ENCODE measurements at places on chromosomes 3 and 15.

GRCh38 chr15:79408041-79408440 lies 24.1 kb upstream of the MINAR1 start:
- no peak for DNase-seq

DNA sequence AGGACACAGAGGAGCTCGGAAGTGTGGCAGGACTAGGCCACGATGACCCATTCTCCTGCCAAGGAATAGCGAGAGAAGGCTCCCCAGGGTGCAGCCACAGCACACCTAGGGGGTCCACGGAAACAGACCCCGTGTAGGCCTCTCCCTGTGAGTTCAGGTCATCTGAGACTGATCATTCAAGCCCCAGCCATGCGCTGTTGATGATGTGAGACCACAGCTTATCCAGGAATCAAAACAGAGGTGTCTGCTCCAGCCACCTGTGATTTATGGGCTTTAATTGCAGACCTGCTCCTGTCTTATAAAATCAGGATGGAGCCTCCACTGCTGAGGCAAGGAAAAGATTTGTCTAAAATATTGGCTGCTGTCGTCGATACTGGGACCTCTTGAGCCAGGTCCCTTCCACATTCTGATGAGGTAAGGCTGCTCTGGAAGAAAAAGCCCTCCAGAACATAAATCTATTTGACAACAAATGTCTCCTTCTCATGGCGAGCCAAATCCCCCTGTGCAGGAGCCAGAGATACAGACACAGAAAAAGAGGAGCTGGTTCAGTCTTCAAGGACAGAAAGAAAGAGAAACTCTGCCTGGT lies 186.7 kb downstream of the TJP1 start:
- DNase-seq: no peak

DNA sequence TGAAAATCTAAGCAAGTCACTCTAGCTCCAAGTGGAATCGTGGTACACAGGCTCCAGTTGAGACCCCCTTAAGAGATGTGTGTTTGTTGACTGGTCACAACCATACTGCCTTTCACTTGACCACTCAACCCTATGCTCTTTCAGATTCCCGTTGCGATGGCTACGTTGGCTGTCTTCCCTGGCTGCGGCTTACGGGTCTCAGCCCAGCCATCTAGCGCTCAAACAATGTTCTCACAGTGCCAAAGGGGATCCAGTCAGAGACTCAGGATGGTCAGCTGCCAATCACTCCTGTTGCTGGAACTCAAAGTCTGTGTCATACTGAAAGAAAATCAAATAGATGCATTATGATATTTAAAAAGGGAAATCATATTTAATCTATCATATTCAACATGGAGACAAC lies 237.6 kb downstream of the ITPR1 start:
- no peak for DNase-seq

DNA sequence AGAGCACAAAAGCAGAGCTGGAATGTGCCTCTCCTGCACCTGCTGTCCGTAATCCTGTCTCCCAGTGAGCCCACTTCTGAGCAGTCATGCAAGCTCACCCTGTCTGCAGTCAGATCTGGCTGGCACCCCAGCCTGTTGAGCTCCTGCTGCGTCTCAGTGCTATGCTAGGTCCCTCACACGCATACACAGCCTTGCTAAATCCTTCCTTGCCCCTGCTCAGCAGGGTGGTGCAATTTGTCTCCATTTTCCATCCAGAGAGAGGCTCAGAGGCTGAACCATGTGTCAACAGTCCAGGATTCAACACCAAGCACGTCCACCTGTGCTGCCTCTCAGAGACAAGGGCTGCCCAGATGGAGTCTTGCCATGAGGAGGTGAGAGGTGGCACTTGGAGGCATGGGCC lies 11.0 kb downstream of the POMGNT2 start:
- DNase-seq: no peak

DNA sequence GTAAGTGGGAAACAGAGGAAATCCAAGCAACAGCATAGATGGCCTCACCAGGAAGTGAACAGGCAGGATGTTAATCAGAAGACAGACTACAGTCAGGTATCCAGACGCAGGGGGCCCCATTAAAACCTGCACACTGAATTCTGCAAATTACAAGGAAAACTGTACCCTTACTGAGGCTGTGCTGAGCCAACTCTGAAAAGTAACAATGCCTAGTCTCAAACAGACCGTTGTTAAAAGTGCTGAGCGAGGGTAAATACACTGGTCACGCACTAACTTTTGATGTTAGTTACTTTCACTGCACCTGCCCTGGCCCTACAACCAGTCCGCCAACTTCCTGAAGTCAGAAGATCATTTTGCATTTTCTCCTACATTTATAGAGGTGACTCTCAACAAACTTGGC lies 1.0 kb downstream of the TAMM41 start:
- no peak for DNase-seq

DNA sequence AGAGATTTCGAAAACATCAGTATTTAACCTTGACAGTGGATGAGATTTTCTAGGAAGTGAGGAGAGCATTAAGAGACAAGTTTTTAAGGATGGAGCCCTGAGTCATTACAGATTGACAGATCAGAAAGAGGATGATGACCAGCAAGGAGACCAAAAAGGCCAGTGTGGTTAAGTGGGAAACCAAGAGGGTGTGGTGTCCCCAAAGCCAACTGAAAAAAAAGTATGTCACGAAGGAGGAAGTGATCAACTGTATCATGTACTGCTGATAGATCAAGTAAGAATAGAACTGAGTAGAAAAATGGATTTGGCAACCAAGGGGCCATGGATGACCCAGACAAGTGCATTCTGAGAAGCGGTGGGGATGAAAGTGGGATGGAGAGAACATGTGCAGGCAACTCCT lies 491.8 kb downstream of the FHIT start:
- DNase-seq: no peak

GRCh38 chr15:91915576-91915975 lies 62.1 kb downstream of the SLCO3A1 start:
- DNase-seq: no peak

DNA sequence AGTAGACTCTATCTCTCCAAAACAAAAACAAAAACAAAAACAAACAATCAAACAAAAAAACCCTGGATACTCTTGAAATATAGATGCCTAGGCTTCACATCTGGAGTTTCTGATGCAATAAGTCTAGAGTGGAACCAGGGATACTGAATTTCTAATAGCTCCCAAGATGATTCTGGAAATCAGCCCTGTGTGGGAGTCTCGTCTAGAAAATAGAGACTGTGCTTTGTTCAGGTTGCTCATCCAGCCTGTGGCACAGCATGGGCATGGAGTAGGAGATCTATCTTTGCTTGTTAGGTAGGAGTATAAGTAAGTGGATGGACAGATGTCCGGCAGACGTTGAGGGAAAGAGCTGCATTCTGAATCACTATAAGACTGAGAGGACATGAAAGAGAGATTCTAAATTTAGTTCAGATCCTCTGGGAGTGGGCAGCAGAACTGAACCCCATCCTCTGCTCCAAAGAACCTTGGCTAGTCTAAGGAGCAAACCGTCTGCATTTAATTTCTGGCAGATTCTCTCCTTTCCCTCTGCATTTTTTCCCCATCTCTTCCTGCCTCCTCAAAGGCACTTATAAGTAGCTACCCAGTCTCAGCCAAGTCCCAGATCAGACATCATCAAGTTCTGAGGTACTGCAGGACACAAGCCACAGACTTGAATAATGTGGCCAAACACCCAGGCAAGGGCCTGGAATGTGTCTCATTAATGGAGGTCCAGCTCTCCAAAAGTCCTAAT lies 92.6 kb upstream of the STRIT1 start:
- DNase-seq: no peak

GRCh38 chr3:129658110-129658843 lies 51.8 kb upstream of the PLXND1 start:
- DNase-seq: no peak

- no peak for DNase-seq
These were observed 105.9 kb upstream of the AKAP13 start for GRCh38 chr15:85274315-85275050.

DNA sequence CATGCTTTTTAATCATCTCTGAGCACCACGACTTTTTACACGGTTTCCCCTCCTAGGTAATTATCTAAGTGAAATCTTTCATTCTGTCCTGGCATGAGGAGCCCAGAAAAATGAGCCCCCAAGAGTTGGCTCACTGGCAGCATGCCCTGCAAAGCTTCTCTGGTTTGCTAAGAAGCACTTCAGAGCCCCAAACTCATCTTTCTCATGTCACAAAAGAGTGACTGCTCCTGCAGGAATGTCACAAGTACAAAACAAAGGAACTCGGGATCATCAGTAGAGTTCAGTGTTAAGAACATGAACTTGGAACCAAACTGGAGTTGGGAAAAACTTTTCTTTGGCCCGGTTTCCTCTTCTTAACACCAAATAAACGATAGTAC lies 123.9 kb downstream of the FOXB1 start:
- DNase-seq: no peak

DNA sequence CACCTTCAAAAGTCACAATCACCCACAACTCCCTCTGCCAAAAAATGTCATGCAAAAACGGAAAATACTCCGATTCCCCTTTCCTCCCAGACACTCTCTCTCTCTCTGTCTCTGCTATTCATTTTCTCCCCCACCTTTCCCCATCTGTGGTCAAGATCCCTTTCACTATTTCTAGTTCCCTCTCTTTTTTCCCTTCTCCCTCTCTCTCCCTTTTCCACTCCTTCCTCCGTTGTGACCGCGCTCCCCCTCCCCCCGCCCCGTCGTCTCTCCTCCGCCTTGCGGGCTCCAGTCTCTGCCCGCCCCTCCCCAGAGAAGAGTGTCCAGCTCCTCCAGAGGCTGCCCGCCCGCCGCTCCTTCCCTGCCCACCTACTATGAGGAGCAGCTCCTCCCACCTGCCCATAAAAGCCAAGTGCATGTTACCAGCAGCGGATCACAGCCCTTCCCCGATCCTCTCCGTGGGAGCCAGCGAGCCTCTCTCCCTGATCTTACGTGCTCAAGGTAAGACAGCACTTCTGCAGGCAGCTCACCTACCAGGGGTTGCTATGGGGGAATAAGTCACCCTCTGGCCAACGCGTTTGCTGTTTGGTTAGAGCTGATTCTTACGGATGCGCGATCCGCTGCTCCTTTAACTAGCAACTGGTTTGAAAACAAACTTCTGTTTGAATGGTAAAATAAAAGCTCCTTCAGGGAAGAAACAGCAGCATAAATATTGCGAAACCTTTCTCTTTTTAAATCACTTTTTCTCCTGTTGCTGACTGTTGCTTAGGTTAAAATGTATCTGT lies at the start of gene COL8A1:
COL8A1 (plus strand) TSS at position 428 of the 782 bp plus-strand sequence. CDS start 152,089 bp downstream, outside the sequence.
- no peak for DNase-seq

GRCh38 chr3:146611096-146611495 lies 6.0 kb upstream of the PLSCR5 start:
- DNase-seq: no peak

DNA sequence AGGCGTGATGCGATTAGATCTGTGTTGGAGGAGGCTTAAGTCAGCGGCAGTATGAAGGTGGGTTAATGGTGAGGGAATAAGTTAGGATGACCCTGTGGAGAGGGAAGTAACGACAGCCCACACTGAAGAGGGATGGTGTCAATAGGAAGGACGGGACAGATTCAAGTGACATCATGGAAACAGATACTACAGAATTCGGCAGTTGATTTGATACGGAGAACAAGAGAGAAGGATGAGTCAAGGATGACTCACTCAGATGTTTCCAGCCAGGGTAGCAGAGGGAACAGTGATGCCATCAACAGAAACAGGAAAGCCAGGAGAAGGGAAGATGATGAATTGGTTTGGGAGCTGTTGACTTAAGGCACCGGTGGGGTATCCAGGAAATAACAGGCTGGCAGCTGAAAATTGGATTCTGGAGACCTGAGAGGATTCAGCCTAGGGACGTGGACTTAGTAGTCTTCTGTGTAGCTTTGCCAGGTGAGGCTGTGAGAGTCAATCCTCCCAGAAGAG lies 38.0 kb downstream of the SHC4 start:
- DNase-seq: no peak

DNA sequence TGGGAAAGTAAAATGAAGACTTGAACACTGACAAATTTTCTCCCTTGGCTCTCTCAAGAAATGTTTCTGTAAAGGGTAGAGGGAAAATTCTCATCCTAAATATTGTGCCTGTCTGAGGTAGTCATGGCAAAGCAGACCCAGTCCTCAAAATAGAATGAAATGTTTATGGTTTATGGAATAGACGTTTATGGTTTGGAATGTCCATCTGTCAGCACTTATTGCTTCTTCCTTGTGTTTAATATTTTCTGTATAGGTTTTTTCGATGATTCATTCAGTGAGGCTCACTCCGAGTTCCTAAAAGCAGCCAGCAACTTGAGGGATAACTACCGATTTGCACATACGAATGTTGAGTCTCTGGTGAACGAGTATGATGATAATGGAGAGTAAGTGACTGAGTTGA lies 13.9 kb downstream of the ELL3 start:
- no peak for DNase-seq

GRCh38 chr15:101019366-101019896 lies 100.3 kb downstream of the LRRK1 start:
- no peak for DNase-seq

- DNase-seq: no peak
These were observed 21.5 kb upstream of the FSTL1 start for GRCh38 chr3:120472121-120472844.

GRCh38 chr3:150797155-150797554 lies 34.2 kb upstream of the SIAH2 start:
- no peak for DNase-seq

GRCh38 chr3:70519913-70520659 lies 207.6 kb upstream of the MDFIC2 start:
- no peak for DNase-seq

DNA sequence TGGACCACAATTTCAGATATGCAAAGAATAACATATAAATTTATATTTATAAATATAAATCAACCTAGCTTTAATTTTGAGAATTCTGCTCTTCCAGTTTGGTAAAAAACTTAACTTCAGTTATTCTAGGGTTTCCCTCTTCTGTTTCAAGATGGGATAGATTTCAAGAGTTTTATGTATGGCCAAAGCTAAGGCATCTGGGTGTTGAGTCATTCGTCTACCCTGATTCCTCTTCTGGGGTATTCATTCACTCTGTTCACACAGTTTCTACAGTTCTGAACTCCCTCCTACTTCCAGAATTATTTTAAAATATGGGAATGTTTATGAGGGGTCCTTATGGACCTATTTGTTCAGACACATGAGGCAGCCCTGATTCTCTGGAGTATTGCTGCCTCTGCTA lies 4.2 kb upstream of the FGF7 start:
- DNase-seq: no peak

DNA sequence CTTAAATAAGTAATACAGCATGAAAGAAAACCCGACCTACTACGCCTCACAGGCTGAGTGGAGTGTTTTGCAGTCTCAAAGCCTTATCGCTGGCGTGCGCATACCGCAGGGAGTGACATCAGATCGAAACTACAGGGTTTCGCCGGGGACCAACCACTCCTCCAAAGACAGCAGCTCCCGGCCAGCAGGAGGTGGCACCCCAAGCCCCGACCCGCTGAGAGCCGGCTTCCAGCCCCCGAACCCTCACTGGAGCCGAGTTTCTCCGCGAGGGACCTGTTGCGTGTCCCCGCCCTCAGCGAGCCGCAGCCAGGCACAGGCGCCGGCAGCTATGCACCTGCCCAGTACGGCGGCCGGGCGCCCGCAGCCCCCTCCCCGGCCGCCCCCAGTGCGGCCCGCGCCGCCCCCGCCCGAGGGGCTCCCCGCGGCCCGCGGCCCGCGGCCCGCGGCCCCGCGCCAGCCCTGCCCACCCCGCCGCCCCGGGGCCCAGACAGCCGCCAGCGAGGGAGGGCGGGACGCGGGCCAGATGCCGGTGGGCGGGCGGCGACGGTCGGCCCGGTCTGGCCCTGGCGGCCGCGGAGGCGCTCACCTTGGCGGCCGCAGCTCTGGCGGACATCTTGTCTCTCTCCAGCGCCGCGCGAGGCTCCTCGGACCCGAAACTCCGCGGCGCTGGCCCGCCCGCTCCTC lies 710 bp downstream of the TJP1 start:
- no peak for DNase-seq

- no peak for DNase-seq
These were observed 1283.7 kb downstream of the OTOL1 start for GRCh38 chr3:162780313-162780712.

- DNase-seq: no peak
These were observed 125.1 kb upstream of the ZBTB20 start for GRCh38 chr3:115272036-115272824.
